Neural progenitor cell (in vitro differentiated cells): ENCODE measurements at places on chromosomes 16 and 17.

DNA sequence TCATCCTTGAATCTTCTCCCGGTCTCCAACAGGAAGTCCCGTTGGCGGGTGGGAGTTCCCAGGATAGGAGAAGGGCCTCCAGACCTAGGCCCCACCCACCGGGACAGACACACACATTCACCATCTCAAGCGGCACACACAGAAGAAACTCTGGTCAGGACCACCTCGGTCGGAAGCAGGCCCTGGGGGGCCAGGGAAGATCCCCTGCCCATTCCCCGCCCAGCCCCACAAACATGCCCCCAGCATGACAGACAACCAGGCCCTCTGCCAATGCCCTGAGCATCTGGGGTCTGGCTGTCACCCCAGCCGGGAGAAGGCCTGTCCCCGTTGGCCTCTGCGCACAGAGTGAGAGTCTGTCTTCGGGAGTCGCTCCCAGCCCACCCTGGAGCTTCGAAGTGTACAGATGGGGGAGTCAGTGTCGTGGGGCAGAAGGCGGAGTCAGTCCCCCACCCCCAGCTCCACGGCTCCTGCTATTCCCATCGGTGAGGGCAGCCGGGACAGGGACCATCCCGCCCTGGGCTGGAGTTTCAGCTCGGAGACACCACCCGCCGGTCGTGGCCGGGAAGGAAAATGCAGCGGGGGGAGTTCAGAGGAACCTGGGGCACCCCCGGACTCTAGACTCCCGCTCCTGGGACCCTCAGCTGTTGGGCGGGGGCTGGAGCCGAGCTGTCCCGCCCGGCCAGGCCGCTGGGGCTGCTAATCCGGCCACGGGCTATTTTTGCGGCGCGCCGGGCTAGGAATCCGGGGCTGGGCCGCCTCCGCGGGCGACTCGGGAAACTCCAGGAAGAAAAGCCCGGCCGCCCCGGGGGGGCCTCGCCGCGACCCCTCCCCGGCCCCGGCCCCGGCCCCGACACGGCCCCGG is 660 bp downstream of the RHBDF1 start:
- DNase-seq, result peak; percentile 79

DNA sequence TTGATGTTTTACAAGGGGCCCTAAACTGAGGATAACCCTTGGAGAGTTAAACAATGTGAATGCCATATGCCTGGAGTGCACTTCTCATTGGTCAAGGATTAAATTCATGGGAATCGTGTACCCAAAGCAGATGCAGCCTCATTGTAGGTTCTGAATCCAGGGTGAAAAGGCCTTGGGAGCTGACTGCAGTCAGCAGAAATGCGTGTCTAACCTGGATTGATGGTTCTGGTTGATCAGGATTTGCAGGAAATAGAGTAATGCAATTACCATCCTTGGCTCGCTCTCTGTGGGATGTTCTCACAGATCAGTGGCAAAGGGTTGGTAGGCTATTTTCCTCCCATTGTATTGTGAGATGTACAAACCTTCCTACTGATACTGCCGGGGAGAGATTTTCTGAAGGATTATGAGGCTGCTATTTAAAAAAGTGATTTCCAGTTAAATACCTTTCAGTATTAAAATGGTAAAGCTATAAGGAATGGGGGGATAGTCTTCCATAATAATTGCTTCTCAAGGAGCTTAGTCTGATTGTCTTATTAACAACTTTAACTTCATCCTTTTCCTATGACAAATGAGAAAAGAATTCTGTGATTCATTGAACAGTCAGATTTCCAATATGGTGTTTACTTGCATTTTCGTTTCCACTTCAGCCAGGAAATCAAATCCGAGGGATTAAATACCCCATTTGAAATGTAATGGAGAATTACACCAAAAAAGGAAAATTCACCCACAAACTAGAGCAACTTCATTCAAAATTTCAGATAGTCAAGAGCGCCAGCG is 1028.1 kb upstream of the EEF2KMT start:
- DNase-seq, result peak; percentile 21

GRCh38 chr17:49944273-49944870 is 24.6 kb upstream of the DLX4 start:
- peak; percentile 59 for DNase-seq

DNA sequence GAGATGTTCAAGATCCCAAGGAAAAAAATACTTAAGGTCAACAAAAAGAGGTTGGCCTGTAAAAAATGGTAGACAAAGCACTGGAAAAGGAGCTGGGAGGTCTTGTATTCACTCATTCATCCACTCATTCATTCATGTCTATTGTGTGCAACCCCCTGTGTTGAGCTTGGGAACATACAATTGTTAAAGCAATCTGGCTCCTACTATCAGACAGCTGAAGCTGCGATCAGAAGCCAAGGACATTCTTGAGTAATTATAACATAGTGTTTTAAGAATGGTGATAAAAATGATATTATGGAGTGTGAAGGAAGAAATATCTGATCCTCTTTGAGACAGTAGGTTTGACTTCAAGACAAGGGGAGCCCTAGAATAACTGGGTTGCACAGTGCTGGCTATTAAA is 693.4 kb downstream of the TOX3 start:
- DNase-seq, result peak; percentile 35

- no peak for DNase-seq
Observed at GRCh38 chr16:86740298-86740697, 161.9 kb downstream of the FOXL1 start.

DNA sequence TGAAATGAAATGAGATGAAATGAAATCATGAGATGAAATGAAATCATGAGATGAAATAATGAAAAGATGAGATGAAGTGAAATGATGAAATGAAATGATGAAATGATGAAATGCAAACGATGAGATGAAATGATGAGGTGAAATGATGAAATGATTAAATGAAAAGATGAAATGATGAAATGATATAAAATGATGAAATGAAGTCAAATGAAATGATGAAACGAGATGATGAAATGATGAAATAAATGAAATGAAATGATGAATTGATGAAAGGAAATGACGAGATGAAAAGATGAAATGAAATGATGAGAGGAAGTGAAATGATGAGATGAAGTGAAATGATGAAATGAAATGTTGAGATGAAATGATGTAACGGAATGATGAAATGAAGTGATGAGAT is 595.6 kb downstream of the TP53TG3F start:
- DNase-seq, result no peak

- no peak for DNase-seq
Observed at GRCh38 chr17:76404976-76405563, 20.7 kb downstream of the SPHK1 start.

GRCh38 chr16:3793161-3793576 is 75.8 kb upstream of the TRAP1 start:
- no peak for DNase-seq

DNA sequence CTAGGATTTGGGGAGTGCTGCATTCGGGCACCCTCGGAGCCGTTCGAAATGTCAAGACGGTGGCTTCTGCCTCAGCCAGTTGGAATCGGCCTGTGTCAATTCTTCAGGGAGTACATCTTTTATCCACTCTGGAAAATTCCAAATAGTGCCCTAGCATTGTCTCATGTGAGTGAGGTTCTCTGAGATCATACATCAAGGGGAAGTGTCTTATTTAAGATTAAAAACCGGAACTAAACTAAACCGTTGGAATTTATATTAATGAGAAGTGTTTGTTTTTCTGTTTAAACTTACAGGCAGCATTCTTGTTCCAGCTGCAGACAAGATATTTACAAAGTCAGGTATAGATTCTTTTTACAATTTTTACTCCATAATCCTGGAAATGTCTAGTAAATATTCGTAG is 56.8 kb downstream of the SLC47A1 start:
- DNase-seq, result no peak

- no peak for DNase-seq
Observed at GRCh38 chr17:21008992-21009671, 33.7 kb downstream of the USP22 start.

DNA sequence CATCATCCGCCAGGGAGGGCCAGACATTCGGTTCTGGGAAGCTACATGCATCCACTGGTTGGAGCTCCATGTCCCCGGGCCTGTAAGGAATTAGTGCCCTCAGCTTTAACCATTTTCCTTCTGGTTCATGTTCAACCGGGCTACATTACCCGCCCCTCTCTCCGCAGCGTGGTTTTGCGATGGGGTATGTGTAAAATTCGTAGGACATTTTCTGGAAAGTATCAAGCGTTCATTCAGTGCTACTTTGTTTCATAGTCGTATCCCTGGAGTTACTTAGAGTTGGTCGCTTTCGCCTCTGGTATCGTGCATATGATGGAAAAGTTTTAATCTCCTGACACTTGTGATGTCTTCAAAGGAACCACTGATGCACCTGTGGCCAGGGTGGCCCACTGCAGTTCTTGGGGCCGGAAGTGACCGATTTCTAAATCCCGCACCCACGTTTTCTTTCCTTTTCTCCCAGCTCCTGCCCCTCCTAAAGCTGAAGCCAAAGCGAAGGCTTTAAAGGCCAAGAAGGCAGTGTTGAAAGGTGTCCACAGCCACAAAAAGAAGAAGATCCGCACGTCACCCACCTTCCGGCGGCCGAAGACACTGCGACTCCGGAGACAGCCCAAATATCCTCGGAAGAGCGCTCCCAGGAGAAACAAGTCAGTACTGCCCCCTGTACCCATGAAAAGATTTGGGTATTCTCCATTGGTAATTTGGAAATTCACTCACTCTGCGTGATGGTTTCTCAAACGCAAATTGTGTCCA is 637 bp downstream of the RPL23A start:
- no peak for DNase-seq

DNA sequence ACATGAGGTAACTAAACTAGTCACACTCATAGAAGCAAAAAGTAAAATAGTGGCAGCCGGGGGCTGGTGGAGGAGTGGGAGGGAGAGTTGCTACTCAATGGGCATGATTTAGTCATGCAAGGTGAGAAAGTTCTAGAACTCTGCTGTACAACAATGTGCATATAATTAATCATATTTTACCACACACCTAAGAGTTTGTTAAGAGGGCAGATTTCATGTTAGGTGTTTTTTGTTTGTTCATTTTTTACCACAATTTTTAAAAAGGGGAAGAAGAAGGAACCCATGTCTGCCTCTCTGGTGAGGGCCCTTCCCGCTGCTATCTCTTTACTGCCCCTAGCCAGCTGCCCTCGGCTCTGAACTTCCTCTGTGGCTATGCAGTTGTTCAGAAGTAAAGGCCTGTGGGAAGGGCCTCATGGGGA is 11.2 kb downstream of the CD300LB start:
- DNase-seq, result no peak

GRCh38 chr16:61842666-61843065 is 193.6 kb downstream of the CDH8 start:
- DNase-seq, result no peak

DNA sequence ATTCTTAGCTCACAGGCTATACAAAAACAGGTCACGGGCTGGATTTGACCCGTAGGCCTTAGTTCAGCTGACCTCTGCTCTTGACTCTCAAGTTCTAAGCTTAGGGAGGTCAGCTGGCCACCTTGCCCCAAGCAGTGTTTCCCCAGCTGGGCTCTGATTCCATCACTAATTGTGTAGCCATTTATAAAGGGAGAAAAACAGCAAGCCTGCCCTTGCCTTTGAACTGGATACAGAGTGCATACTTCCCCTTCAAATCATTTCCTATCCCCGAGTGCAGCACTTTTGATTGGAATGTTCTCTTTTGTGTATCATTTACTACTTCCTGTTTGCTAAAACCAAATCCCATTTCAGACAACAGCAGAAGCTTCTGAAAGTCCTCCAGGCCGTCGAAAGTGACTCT is 153.6 kb downstream of the KATNIP start:
- DNase-seq, result no peak

DNA sequence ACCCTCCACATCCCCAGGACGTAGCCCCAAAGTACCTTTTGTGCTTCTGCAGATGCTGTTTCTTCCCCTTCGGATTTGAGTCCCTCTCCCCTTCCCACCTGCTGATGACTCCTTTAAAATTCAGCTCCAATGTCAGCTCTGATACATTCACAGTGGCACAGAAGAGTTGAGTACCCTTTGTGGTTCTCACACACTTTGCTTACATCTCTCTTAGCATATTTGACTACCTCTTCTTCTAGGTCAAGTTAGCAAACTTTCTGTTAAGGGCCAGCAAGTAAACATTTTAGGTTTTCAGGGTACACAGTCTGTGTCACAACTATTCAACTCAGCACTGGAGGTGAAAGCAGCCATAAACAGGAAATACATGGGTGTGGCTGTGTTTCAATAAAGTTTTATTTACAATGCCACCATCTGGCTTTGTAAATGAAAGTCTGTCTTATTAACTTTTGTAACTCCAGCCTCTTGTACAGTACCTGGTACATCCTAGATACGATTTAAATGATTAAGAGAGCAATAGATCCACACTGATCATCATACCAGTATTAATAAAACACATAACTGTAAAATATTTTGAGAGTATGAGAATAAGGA is 161.7 kb downstream of the SOX9 start:
- no peak for DNase-seq

DNA sequence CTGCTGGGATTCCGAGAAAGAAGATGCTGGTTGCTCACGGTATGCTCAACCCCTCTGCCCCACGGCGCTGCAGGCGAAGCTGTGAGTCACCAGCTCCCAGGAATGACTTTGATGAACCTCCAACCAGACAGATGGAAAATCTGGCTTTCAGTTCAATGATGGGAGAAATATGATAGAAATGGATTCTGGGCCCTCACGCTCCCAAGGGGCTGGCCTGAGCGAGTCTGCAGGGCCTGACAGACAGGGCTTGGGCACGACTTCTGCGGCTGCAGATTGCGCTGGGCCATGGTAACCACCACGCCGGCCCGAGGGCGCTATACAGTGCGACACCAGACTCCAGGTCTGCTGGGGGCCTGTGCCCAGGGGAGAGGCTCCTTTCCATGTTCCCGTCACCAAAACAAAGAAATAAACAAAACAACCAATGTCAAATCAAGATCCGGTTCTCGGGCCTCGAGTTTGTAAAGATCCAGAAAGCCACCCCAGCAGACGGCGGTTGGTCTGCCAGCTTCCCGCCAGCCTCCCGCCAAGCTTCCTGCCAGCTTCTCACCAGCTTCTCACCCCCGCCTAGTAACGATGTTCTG is 11.1 kb upstream of the ABR start:
- no peak for DNase-seq
